RPMI7951 (cell line): ENCODE measurements at places on chromosomes 4 and X. TPM values are rescaled to one million over a fixed set of nuclear protein-coding genes. Genes with fewer than 3 reads are reported as not detected.

- DNase-seq = no peak
Measured at GRCh38 chr4:6576512-6576911, 1.5 kb downstream of the MAN2B2 start.

- no peak for DNase-seq
Measured at GRCh38 chrX:38672646-38673045, 111.3 kb downstream of the TSPAN7 start.

DNA sequence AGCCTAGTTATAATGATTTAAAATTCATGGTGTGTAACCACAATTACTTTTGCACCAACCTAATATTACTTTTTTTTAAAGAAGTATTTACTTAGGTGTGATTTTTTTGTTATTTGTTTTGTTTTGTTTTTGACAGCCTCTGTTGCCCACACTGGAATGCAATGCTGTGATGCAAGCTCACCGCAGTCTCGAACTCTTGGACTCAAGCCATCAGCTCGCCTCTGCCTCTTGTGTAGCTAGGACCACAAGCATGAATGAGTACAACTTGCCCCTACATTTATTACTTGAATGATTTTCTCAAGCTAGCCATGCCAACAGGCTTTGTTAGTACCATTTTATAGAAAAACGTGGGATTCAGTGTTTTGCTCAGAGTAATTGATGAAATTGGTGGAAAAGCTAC lies 488.8 kb upstream of the CPEB2 start:
- DNase-seq = no peak

- DNase-seq = no peak
Measured at GRCh38 chrX:20329435-20329834, 62.7 kb upstream of the RPS6KA3 start.

Gene ETDB
- total RNA-seq = not detected in 2 replicates

Gene CCKAR
- not detected in 2 replicates for total RNA-seq
